Hematopoietic multipotent progenitor cell treated with erythropoietin and hydrocortisone succinate and interleukin-3 and kit ligand, for 17 days (in vitro differentiated cells): ENCODE measurements at places on chromosomes 5 and 9.

DNA sequence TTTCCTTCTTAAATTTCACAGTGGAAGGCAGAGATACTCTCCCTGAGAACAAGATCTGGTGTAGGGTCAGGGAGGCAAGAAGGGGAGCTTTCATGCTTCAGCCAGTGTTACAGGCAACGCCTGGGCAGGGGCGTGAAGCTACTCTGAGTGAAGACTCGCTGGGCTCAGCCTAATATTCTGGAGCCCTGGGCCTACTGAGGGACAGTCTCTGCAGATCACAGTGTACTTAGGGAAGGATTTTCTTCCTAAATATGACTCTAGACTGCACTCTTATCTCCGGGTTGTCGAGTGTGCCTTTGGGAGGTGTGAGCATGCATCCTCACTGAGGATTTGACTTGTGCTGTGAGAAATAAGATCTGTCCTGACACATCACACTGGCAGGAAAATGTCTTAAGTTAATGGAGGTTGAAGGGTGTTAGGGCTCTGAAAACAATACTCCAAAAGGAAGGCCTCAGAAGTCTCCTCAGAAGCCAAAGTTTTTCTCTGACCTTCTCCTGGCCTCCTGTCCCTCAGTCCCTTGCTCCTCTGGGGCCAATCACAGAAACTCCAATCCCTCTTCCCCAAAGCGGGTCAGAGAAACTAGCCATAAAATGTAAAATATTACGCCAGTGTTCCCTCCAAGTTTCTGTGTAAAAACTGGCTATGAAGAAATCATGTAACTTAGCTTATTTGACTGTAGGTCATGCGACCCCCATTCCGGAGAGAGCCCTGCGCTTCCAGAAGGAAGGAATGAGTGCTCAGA lies 156.8 kb upstream of the TBC1D2 start:
- no peak for DNase-seq

GRCh38 chr5:132098621-132099020 lies 25.0 kb downstream of the CSF2 start:
- DNase-seq = no peak

DNA sequence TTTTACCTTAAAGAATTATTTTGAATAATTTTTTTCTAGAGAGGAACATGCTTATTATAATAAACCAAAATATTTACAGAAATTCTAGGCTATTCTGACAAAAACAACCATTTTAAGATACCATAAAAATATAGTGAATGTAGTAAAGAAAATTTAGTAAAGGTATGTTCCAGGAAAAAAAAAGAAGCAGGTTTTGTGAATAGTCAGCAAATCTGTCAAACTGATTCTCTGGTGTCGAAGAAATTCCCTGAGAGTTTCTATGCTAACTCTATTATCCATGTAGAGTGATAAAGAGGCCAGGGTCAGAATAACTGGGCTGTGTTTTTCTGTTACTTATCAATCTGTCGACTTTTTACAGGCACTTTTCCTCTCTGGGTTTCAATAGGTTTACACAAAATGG lies 459.2 kb downstream of the KIF4B start:
- no peak for DNase-seq

DNA sequence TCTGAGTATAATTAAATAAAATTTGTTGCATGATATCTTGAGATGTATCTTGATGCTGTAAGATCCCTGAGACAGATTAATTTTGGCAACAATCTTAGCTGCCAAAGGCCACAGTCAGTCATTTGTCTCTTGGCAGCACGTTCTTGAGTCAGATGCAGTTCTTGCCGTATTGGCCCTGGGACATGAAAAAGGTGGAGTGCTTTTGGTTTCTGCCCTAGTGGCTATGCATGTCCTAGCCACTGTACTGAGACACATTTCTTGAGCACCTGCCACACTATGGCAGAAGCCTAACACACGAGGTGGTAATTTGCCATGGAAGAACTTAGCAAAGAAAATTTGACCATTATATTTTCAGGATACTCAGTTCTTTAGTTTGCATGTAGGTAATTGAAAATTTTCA lies 45.0 kb upstream of the PHF2 start:
- no peak for DNase-seq

GRCh38 chr5:36669015-36669651 lies 62.7 kb downstream of the SLC1A3 start:
- no peak for DNase-seq

DNA sequence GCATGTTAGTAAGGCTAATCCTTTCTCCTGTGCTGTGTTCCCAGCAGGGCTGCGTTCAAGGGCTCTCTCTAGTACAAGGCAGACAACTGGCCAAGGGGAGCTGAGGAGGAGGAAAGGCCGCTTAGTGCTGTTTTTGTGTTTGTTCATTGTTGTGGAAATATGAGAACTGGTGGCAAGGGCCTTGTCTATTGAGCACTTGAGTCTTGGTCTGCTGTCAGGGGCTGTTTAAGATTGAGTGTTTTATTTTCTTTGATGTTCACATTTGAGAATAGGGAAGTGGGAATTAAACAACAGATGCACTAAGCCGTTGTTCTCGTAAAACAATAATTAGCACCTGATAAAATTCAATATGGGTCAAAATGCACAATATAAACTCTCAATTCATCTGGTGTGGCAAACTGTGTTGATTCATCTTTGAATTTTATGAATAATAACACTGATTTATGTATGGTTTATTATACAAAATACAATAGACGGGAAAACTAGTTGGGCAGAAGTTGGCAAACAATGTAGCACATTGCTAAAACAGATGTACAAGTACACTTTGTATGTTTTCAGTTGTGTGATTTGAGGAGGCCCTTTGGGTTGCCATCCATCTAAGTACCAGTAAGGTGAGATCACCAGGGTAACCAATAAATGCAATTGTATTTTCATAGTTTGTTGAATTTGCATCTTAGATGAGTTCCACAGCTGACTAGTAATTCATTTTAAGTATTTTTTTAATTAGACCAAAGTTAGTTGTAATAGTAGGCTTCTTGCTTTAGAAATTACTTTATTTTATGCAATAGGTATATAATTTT lies 97.6 kb upstream of the GRHPR start:
- no peak for DNase-seq

- no peak for DNase-seq
These were observed 57.0 kb upstream of the RNF180 start for GRCh38 chr5:64108674-64109073.

- DNase-seq = no peak
These were observed 66.0 kb upstream of the KLF9 start for GRCh38 chr9:70480405-70480980.

- DNase-seq = peak; percentile 28
These were observed 2.0 kb downstream of the PROB1 start for GRCh38 chr5:139392678-139393496.

- no peak for DNase-seq
These were observed 120.6 kb downstream of the KIF4B start for GRCh38 chr5:155134130-155134529.

GRCh38 chr5:40841068-40841805 lies at the start of gene CARD6:
TSS of gene CARD6 (plus strand) at chr5:40841367. CDS start at chr5:40841383, 16 bp downstream.
- DNase-seq = peak; percentile 53

DNA sequence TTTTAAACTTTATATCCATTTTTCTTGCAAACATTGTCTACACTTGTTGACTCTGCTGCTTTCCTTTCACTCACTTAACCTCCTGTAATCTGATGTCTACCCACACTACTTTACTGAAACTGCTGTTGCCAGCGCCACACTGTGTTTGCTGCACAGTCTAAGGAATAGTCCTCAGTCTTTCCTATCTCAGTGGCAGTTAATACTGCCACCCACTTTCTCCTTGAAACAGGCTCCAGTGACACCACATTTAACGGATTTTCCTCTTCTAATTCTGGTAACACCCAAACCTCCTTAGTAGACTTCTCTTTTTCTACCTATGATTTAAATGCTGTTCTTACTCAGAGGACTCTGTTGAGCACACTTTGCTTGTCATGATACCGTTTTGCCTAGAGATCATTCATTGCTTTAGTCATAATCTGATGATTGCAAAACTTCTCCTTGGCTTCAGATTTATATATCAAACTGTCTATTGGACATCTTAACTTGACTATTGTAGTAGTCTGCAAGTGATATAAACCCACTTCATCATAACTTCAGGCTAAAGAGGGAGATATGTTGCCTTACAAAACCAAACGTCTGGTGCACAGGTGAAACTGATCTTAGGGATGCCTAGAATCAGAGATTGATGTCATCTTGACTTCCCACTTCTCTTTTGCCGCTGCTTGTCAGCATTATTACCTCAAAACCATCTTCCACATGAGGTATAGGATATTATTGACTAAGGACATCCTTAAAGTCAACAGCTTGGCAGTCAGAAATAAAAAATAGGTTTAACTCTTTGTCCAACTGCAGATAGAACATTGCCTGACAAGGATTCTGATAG lies 94.1 kb downstream of the CDC42SE2 start:
- no peak for DNase-seq

- DNase-seq = no peak
These were observed 21.0 kb upstream of the POMT1 start for GRCh38 chr9:131481441-131482342.

- no peak for DNase-seq
These were observed 86.2 kb downstream of the ENTREP1 start for GRCh38 chr9:69411246-69411645.

DNA sequence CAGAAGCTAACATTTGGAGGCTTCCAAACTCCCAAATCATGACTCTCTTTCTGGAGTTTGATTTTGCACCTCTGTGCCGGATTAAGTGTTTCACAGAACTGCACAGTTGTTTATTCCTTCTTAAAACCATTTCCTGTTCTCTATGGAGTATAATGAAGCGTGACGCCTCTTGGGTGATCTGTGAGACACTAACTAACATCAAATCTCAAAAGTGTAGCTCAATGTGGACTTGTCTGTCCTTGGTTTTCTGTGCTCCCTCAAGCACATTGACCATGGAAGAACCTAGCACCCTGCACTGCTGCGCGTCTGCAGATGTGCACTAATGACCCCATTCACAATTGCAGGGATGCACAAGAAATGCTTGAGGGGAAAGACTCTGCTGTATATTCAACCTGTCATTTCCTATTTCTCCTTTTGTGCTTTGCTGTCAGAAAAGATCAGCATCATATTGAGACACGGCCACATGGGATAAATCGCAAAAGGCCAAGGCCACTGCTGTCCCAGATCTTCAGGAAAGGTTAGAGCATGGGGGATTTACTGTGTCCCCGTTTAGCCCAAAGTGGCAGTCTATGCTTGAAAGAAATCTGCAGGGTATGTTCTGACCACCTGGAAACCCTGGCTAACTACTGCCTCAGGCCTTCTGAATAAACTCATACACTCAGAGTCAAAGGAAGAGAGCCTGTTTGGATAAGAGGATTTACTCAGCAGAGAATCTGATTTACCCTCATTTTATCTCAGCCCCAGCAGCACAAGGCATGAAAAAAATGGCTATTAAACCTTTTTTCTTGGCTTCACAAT lies 109.6 kb downstream of the BAAT start:
- DNase-seq = no peak

DNA sequence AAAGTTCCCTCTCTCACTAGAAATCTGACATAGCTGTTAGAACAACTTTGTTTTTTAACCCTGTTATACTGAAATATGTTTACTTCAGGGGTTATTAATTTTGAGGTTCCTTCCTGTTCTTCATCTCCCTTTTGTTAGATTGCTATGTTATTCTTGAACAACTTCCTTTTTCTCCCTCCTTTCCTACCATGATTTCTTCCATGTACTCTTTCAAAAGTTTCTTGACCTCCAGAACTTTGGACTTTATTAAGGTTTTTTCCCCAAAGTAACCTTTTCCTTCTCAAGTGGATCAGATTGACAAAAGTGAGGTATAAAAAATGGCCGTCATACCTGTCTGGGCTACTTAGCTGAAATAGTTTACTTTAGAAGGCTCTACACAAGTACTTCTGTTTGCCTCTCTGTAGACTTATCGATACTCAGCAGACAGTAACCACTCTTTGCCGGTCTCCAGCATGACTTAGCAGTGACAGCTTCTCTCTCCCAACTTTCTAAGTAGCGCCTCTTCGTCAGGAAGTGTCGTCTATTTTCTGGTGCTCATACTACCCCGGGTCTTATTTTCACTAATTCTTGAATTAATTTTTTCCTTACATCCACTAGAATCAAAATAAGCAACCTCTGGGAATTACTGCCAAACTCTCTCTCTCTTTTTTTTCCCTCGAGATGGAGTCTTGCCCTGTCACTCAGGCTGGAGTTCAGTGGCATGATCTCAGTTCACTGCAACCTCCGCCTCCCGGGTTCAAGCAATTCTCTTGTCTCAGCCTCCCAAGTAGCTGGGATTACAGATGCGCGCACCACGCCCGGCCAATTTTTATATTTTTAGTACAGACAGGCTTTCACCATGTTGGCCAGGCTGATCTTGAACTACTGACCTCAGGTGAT lies 19.7 kb downstream of the NFIL3 start:
- no peak for DNase-seq

DNA sequence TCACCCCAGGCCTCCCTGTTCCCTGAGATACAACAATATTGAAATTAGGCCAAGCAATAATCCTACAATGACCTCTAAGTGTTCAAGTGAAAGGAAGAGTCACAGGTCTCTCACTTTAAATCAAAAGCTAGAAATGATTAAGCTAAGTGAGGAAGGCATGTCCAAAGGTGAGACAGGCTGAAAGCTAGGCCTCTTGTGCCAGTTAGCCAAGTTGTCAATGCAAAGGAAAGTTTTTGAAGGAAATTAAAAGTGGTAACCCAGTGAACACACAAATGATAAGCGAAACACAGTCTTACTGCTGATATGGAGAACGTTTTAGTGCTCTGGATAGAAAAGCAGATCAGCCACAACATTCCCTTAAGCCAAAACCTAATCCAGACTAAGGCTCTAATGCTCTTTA lies 39.8 kb downstream of the PTAR1 start:
- DNase-seq = no peak

DNA sequence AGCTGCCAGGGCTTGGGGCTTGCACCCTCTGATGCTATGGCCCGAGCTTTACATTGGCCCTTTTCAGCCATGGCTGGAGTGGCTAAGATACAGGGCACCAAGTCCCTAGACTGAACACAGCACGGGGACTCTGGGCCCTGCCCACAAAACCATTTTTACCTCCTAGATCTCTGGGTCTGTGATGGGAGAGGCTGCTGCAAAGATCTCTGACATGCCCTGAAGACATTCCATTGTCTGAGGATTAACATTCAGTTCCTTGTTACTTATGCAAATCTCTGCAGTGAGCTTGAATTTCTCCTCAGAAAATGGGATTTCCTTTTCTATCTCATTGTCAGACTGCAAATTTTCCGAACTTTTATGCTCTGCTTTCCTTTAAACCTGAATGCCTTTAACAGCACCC lies 337.0 kb upstream of the SMC2 start:
- no peak for DNase-seq

DNA sequence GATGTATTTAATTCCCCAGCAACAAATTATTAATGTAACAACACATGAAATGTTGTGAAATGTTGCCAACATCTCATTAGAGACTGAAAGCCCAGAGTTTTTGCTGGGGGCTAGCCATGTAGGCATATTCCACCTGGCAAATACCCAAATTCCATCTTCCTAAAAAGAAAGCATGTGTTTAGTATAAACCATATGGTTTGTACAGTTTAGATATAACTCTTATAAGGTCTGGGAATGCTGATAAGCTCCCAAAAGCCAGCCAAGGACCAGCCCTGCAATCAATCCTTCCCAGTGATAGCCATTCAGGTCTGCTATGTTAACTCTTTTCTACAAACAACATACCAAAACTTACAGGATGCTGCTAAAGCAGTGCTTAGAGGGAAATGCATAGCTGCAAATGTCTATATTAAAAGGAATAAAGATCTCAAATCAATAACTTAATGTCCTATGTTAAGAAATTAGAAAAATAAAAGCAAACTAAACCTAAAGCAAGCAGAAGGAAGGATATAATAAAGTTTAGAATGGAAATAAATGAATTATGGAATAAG lies 158.9 kb downstream of the AUH start:
- no peak for DNase-seq
